ENCODE measurements at places on chromosomes 6 and 20. TPM values are rescaled to one million over a fixed set of nuclear protein-coding genes. Genes with fewer than 3 reads are reported as not detected.

- ATAC-seq: no peak
These were observed 105.0 kb downstream of the PTPRK start for GRCh38 chr6:128415387-128415786.

DNA sequence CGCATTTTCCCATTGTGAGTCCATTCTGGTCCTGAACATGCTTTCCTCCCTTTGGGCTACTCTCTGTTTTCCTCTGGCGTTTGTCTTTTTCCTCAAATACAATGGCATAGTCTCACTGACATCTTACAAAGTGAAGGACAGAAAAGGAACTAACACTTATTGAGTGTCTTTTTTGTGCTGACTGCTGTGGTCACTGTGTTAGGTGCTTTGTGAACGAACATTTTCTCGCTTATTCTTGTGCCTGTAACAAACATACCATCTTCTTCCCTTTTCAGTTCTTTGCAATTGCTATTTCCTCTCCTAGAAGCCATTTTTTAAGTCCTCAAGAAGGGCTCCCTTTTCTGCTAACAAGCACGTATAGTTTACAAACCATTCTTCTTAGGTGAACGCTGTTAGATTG lies 15.4 kb downstream of the FIG4 start:
- no peak for ATAC-seq

DNA sequence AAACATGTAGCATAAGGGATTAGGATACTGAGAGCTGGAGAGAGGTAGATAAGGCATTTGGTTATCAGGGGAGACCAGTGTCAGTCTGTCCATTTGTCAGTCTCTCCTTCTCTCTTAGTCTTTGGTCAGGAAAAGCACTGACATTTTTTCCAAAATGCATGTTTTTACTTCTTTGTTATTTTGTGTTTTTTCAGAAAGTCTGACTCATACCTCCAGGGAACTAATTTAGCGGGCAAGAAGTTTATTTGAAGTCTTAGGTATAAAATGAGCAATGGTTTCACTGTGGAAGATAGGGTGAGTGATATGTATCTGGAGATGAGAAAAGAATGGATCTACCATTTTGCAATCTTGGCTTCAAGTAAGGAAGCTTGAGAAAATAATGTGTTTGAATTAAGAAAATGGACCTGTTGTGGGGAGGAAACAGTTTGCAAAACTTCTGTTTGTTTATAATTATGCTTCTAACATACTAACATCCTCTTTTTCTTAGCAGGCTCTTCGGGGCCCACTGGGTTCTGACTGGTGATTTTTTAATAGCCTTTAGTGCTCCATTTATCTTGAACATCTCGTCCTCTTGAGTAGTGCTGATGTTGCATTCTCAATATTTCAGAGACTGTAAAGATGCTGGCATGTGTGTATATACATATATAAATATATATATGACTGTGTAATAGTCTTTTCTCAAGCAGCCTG lies 66.9 kb upstream of the FABP7 start:
- no peak for ATAC-seq

DNA sequence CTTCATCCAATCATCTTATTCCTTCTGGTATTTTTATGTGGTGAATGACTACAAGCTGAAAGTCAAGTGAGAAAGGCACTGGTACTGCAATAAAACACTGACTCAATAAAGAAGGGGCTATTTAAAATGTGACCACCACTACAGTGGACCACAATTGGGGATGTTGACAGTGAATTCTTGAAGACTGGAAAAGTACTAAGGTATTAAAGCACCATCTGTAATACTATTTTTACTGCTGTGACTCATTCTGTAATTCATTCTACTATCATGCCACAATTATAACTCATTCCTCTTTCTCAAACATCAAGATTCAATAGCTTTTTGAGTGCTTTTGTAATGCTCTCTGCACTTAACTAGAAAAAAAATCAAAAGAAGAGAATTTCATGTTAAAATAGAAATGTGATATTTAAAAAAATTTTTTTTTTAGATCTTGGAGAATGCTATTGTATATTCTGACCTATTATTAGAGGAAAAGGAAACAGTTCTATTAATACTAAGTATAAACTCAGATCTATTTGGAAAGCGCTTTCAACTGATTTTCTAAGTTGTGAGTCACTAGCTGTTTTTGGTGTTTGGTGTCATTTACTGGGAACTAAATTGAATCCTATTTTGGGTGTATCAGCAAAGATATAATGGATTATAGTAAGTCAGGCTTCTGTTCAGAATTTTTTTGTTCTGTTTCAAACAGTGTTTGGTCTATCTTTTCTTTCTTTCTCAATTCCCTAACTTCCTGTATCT lies 104.7 kb upstream of the TMEM170B start:
- no peak for ATAC-seq

DNA sequence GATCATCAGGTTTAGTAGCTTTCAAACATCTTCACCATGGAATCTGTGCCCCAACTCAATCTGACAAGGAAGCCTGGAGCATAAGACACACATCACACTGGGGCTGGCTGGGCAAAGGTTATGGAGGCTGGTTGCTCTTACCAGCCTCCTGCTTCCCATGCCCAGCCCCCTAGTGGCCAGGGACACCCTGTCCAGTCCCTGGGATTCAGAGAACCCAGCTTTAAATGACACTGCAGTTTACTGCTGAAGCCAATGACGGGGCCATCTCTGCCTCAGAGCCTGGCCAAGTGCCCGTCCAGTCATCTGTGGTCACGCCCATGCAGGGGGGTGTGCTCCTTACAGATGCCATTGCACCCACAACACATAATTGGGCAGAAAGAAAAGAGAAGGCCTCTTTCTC lies 272.9 kb downstream of the SMOC2 start:
- ATAC-seq: peak; percentile 69

DNA sequence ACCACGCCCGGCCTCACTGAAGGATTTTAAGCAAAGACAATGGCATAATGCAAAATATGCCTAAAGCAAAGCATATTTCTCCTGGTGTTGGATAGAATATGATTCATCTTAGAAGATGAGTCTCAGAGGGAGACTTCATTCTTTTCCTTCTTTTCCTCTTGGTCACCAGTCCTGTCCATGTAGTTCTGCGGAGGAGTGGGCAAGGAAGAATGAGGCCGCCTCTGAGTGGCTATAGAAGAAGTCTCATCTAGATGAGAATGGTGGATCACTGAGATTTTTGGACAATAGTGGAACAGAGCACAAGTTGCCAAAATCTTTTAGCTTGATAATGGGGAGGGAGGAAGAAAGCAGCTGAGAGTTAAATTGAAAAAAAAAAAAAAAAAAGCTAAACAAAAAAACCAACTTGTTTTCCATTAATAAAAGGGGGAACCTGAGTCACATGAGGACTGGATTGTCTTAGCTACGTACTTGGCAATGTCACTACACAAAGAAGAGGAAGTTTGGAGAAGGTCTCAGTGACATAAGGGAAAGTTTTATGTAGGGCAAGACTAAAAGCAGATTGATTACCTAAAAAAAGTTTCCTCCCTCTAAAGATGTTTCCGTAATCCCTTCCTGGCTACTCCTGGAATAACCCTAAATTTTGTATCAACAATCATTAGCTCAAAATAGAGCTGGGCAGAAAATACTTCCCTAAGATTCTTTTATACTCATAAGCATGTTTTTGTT lies 6.0 kb downstream of the CD83 start:
- no peak for ATAC-seq

GRCh38 chr20:59159493-59160376 lies 3.9 kb upstream of the ZNF831 start:
- ATAC-seq: peak; percentile 28

GRCh38 chr6:95958686-95959085 lies 57.1 kb upstream of the FUT9 start:
- ATAC-seq: no peak

DNA sequence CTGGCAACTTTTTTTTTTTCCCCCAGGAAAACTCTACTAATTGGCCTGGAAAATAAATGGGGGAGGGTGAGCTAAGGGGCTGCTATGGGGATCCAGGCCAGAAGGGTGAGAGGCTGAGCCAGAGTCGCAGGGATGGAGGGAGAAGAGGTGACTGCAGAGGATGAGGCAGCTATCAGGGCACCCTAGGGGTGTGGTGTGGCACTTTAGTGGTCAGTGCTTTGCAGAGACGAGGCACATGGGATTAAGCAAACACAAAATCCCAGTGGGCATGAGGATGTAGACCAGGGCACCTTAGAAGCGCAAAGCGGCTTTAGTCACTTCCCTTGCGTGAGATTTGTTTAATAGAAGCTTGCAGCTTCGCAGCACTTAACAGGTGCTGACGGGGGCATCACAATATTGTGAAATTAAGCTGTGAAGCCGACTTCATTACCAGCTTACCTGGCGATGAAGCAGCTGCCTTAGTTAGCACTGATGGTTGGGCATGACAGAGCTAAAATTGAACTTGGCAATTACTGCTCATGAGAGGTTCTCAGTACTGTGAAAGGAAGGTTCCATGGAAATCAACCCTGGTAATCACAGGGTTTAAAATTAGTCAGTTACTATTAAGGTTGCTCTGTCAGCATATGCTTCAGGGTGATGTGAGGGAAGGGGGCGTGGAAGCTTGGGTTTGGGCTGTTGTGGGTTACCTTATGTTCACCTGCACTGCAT lies 26.0 kb downstream of the TOX2 start:
- ATAC-seq: no peak

- no peak for ATAC-seq
These were observed 127.5 kb downstream of the TAF4 start for GRCh38 chr20:61937963-61938838.

DNA sequence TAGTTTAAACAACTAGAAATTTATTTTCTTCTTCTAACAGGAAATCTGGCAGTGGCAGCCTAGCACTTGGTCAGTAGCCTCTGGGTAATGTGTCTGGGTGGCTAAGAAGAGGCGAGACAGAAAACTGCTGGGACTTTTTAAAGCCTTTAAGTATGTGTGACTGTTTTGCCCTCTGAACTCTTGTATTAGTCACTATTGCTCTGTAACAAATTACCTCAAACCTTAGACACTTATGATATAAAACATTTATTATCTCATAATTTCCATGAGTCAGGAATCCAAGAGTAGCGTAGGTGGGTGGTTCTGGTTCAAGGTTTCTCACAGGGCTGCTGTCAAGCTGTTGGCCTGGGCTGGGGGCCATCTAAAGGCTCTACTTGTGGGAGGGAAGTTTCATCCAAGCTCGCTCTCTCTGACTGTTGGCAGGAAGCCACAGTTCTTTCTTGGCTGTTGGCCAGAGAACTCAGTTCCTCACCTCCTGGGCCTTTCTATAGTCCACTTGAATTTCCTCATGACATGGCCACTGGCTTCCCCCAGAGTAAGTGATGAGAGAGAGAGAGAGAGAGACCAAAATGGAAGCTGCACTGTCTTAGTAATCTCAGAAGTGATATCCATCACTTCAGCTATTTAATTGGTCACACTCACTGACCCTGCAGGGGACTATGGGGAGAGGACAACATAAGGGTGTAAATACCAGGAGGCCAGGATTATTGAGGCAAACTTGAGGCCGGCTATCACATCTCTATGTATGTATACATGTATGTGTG lies 17.4 kb upstream of the TBC1D22B start:
- ATAC-seq: peak; percentile 66

GRCh38 chr20:64106435-64106961 lies 867 bp downstream of the NPBWR2 start:
- ATAC-seq: no peak

DNA sequence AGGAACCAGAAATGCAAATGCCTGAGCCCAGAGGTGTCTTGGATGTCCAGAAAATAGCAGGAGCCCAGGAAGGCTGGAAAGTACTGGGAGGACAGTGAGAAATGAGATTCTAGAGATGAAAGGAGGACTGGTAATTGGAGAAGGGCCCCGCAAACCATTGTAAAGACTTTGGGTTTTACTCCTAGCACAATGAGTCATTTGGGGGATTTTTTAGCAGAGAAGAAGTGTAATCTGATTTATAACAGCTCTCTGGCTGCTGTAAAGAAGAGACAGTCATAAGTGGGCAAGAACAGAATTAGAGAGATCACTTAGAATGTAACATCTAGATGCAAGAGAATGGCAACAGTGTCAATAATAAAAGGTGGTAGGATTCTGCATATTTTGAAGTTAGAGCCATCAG lies 40.2 kb downstream of the SLC35F1 start:
- no peak for ATAC-seq

DNA sequence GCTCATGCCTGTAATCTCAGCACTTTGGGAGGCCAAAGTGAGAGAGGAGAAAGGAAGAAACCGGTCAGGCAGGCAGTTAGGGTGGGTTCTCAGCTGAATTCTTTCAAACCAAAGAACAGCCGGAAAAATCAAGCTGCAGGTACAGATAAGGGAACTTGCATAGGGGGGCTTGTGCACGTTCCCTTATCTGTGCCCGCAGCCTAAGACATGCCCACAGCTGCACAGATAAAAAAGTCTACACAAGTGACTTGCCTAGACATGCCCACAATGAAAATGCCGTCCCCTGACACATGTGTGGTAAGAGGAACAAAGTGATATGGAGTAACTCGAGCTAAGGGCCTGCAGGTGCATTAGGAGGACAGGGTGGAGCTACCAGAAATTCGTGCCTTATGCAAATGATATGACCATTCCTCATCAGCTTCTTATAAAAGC lies 175.8 kb upstream of the SALL4 start:
- ATAC-seq: peak; percentile 91

GRCh38 chr20:4951299-4951698 lies 50.0 kb downstream of the SLC23A2 start:
- ATAC-seq: peak; percentile 88

DNA sequence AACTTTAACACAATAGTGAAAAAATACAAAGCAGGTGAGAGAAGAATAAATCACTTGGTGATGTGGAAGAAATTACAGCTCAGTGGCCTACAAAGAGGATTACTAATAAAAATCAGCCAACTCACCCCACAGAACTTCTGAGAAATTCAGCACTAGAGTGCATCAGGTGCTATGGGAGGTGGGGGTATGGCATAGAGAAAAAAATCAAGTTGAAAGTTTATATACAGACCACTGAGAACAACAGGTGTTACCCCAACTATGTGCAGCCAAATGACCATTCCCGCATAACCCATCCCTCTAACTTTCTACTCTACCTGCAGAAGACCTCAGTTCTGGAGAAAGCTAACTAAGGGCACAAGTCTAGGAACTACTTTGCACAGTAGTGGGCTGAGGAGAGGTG lies 47.0 kb downstream of the PIGU start:
- ATAC-seq: no peak

DNA sequence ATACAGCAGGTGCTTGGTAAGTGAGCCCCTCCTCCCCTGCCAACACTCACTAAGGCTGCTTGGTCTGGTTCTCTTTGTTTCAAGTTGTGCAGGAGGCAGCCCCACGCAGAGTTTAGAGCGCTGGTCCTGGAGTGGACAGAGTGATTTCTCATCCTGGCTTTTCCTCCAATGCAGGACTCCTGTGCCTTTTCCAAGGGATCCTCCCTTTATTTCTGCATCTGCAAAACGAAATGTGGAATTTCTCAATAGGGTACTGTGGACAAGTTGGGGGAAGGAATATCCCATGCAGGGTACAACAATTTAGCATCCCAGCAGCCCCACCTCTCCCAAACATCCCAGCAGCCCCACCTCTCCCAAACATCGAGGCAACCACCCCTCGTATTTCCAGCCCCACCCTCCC lies 30.6 kb upstream of the CCDC167 start:
- ATAC-seq: no peak

GRCh38 chr6:74705451-74705850 lies 500.4 kb downstream of the COL12A1 start:
- no peak for ATAC-seq

- no peak for ATAC-seq
These were observed 194.9 kb downstream of the BCAS1 start for GRCh38 chr20:53875452-53875851.

Gene SAPCD1
- 0.64 TPM for total RNA-seq

Gene RNF144B
- total RNA-seq: 21.6 TPM

Gene RPL10A
- total RNA-seq: 1,723 TPM

Gene DLK2
- total RNA-seq: 8.9 TPM

Gene ZNF322
- 6.4 TPM for total RNA-seq

Gene ECT2L
- total RNA-seq: not detected

Gene MAPK13
- total RNA-seq: 97.9 TPM

Gene EYA4
- 0.20 TPM for total RNA-seq

Gene RAET1G
- 24.7 TPM for total RNA-seq
